GM06990 (cell line): ENCODE measurements at places on chromosomes 2 and 18.
A peak's percentile ranks its signal among the peaks of the same experiment; 100 is the strongest.

DNA sequence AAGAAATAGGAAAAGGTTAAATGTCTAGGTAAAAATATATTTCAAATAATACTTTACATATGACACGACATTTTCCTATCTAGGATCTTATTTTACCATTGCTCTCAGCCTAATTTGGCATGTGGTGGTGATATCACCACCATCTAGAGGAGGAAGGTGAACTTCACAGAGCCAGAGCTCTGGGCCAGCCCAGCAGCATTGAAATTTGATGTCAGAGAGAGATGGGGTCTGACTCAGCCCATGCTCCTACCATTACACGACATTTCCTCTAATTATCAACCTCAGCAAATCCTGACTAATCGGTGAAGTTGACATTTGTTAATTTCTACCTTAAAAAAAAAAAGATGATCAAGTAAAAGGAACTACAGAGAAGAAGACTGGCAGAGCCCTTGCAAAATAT, 42.3 kb downstream of the LRRTM4 start:
- no peak for DNase-seq

- no peak for DNase-seq
Observed at GRCh38 chr2:42651057-42651456, 82.6 kb downstream of the MTA3 start.

GRCh38 chr2:68765739-68766375, 31.2 kb downstream of the ARHGAP25 start:
- no peak for DNase-seq

- DNase-seq: no peak
Observed at GRCh38 chr2:42926434-42927333, 134.3 kb upstream of the HAAO start.

GRCh38 chr2:68388772-68389171, 23.7 kb downstream of the PLEK start:
- no peak for DNase-seq

- DNase-seq: no peak
Observed at GRCh38 chr18:2538236-2538635, 33.1 kb downstream of the METTL4 start.

DNA sequence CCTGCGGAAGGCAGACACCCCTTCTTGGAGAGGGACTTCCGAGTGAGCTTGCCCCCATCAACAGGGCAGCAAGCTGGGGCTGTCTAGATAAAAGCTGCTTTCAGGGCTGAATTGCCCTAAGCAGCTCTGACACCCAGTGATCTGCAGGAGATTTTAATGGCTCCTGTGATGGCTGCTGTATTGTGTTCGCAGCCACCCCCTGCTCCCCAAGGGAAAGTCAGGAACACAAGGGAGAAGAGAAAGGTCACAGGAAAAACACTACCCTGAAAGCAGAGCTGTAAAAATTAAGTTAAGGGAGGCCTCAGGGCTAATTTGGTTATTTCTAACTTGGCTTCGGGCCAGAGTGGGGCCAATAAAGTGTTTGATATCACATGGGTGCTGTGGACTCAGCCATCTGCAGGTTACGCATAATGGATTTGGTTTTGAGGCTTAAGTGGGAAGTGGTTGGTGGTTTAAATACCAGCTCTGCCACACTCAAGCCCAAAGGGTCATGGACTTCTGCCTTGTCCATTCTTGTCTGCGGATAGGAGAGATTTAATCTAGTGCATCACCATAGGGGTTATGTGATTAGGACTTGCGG, 147.6 kb downstream of the CLIP4 start:
- DNase-seq: no peak

GRCh38 chr2:198337368-198337767, 533.0 kb downstream of the PLCL1 start:
- no peak for DNase-seq

GRCh38 chr18:45940724-45941123, 26.4 kb downstream of the EPG5 start:
- DNase-seq: no peak

- no peak for DNase-seq
Observed at GRCh38 chr18:29501952-29502351, 1325.0 kb upstream of the CDH2 start.

DNA sequence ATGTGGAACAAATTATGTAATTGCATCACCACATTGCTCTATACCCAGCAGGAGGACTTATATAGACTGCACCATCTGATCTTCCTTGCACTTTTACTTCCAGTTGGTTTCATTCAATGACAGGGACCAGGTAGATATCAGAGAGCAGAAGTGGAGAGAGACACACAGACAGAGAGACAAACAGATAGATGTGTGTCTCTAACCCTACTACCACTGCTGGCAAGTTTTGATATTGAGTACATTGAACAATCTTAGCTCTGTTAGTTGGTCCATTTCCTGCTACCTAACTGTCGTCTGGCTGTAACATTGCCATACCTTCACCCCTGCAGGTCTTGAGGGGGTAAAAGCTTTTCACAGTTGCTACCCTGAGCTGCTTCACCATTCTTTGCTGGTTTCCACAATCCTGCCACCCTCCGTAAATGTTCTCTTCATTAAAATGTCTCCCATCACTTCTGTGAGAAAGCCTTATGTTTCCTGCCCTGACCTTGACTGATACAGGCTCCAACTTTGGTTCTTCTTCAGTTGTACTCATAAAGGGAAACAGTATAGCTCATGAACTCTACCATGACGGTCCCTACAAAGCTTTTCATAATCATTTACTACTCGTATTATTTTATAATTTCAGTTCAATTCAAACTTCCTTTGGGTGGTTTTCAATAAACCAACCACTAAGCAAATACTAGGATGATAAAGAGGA, 62.3 kb upstream of the ITGA4 start:
- DNase-seq: no peak

DNA sequence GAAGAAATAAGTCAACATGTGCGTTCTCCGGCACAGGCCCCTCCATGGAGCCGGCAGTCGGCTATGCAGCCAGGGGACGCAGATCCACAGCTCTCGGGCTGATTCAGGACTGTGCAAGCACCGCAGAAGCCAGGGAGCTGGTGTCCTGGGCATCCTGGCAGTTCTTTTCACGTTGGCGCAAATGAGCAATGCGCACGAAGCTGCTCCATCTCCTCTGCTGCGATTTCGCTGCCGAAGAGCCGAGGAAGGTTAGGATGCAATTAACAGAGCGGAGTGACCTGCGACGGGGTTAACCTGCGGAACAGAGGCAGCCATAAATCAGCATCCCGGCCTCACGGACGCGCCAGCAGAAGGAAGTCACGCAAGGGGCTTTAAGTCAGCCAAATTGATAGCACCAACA, 107.1 kb upstream of the POU3F3 start:
- DNase-seq: no peak

DNA sequence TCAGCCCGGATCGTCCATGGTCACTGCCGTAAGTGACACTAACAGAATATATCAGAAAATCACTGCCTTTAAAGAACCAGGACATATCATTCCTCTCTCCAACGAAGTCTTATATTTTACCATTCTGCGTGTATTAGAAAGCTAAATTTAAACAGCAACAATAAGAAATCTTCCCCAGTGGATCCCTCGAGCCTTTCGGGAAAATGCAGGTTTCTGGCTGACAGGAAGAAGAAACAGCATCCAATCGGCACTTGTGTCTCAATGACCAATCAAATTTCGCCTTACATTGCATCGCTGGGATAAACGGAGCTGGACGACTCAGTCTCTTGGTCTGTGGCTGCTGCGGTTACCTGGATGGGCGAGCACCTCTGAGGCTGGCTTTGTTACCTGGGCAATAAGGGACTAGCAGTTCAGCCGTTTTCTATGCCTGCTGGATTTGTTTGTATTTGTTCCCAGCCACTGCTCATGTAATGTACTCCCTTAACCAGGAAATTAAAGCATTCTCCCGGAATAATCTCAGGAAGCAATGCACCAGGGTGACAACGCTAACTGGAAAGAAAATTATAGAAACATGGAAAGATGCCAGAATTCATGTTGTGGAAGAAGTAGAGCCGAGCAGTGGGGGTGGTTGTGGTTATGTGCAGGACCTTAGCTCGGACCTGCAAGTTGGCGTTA, at the start of gene DUSP19:
Gene DUSP19, plus strand, starts transcription at position 284 of the 675 bp plus-strand sequence. Its CDS starts 187 bp downstream, at position 471.
- peak; percentile 73 for DNase-seq

- no peak for DNase-seq
Observed at GRCh38 chr18:77057006-77057395, 75.6 kb downstream of the MBP start.

DNA sequence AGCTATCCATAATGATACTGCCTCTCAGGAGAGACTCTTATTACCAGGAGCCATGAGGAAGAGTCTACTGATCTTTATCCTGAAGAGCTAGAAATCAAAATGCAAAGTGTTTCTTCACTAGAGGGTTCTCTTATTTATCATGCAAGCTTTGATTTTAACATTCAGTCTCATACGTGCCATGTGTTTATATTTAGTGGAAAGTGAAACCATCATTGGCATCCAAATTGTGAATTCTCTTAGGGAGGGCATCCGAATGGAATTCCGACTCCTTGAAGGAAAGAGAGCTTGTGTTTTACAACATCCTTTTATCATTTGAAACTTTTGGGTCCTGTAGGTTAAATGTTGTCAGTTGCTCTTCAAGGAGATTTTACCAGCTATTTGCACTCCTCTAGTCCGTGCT, 170.4 kb upstream of the SESTD1 start:
- no peak for DNase-seq

DNA sequence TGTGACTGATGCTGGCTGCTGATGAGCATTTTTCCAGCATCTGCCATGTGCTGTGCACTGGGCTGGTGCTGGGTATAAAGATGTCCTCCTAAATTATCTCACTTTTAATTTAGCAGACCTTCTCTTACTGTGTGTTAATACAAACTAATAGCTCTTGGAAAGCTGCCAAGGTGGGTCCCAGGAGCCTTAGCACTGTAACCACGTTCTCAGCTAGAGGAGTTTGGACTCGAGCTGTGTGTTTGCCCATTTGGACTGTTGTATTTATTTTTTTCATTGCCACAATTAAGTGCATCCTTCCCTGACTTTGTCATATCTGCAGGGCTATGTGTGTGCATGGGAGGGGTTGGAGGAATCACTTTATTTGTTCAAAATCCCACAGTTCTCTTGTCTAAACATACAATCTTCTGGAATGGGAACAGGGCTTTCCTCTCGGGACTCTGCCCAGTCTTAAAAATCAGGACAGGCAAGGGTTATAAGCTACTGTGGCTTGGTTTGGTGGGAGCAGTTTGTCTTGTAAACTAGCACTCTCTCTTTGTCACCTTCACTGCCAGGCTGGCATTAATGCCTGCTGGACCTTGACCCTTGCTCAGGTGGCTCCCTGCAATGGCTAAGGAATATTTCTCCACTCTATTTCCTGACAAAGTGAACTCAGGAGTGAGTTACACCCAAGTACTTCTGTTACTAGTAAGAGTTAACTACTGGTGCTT, 129.7 kb upstream of the MGAT5 start:
- DNase-seq: no peak

GRCh38 chr2:52456561-52457377, 1310.8 kb upstream of the CHAC2 start:
- no peak for DNase-seq

GRCh38 chr18:48361801-48362200, 47.4 kb downstream of the ZBTB7C start:
- DNase-seq: no peak

DNA sequence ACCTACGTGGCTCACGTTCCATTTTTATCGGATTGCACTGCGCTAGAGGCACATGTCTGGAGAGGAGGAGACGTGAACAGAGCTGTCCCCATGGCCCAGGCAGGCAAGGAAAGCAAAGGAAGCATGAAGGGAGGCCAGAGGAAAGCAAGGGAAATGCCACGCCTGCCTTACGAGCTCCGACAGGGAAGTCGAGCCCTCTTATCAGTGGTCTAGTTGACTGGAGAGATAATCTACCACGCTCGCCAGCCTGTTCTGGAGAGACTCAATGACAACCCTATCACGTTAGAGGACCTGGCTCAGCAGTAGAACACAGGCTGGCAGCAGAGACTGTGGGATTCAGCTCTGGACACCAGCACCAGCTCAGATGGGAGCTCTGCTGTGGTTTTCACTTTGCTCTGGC, 202.6 kb upstream of the ID2 start:
- DNase-seq: no peak

- no peak for DNase-seq
Observed at GRCh38 chr18:8658858-8659485, 46.4 kb upstream of the MTCL1 start.

DNA sequence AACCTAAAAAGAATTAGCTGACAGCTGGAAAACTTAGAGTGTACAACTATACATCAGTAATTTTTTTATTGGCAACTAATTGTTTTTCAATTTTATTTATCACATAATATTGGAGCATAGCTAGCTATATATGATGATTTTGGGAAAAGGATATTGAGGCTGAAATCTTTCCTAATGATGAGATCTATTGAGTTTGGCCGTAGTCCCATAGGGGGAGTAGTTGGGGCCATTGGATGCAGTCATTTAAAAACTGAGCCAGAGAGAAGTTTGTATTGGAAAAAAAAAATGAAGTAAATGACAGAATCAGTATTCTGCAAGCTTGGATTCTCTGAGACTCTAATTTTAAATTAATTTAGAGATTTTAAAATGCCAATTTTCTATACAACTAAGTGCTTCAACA, 179.8 kb downstream of the LTBP1 start:
- no peak for DNase-seq

DNA sequence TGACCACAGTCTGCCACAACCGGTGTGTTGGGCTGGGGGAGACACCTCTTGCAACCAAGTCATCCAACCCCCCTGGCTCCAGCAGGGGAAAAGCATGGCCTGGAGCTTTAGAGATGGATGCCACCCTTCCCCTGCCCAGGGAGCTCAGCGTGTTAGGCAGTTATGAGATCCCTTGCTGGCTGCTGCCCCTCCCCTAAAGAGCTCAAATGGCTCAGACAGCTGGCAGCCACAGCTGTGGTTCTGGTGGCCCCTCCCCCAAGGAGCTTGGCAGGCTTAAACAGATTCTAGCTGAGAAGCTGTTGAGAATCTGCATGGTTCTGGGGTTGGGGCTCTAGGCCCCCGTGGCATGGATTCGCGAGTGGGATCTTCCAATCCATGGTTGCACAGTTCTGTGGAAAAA, 64.7 kb downstream of the TEX51 start:
- DNase-seq: no peak

DNA sequence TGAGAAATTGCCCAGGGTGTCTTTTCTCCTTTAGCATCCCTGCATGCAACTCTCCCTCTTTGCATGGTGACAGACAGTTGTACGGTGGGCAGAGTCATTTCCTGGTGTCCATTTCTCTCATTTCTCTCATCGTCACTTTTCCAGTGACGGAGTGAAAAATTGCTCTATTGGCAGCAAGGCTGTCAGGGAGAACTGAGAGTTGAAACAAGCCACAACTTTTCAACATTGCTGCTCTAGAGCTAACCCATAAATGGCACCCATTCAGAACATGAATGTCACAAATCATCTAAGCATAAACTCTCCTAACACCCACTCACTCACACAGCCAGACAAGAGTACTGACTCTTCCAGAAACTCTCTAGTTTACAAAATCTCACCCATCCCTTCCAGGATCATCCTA, 55.7 kb downstream of the ZC3H8 start:
- no peak for DNase-seq

DNA sequence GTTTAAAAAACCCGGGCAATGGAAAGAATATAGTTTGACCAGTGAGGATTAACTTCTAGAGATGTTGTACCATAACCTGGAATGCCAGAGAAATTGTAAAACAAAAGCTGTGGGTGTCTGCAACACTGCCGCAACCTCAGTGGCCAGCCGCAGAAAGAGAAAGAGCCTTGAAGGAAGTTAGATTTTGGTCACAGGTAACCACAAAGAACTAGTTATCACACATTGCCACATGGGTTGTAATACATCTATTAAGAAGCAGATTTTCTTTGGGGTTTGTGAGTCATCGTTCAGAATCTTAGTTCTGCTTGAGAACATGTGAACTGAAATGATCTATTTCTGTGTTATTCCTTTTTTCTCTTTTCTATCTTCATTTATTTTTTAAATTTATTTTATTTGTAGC, 222.9 kb upstream of the AGAP1 start:
- peak; percentile 59 for DNase-seq
